Kasumi-1 (cell line): ENCODE measurements at places on chromosomes 6 and 20.

DNA sequence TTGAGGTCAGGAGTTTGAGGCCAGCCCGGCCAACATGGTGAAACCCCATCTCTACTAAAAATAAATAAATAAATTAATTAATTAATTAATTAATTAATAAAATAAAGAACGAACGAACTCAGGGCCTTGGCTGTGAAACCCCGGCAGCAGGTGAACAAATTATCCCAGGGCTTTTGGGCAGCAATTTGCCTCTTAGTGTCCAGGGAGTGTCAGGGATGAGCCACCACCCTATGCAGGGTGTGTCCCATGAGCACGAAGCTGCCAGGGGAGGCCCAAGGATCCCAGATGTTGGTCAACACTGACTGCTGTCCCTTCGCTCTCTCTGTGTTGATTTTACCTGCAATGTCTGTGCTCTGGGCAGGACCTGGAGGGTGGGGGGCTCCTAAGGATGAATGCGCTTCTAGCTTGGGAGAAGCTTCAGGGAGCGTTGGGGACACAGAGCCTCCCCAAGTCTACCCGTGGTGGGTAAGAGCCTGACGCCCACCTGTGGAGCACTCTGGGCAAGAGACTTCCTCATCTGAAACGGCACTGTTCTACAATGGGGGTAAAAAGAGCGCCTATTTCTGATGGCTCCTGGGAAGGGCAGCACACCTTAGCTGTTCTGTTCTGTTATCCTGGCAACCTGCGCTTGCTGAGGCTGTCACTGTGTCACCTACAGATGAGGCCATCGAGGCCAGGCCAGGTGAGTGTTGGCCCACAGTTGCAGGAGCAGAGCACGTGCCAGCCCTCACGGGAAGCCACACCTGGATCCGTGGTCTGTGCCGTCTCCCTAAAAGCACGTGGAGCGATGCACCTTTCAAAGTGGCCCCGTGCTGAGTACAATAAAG, 125.5 kb upstream of the CDH4 start:
- no peak for DNase-seq

GRCh38 chr20:47127999-47128398, 228.5 kb downstream of the ZMYND8 start:
- no peak for DNase-seq

DNA sequence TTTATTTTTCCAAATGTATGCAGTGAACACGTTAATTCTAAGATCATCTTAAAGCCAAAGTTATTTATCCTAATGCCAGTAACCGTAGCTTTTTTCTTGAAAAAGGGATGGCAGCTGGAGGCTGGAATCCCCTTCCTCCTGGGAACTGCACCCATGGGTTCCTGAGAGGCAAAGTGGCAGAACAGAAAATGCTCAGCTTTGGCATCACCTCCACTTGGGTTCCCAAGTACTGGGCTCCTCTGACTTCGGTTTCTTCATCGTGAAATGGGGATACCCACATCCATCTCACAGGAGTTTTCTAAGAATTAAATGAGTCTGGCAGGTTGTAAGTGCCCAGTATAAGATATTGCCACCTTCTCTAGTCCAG, 6.2 kb upstream of the DDX43 start:
- no peak for DNase-seq

GRCh38 chr6:112415366-112415765, 68.2 kb downstream of the RFPL4B start:
- DNase-seq: no peak

DNA sequence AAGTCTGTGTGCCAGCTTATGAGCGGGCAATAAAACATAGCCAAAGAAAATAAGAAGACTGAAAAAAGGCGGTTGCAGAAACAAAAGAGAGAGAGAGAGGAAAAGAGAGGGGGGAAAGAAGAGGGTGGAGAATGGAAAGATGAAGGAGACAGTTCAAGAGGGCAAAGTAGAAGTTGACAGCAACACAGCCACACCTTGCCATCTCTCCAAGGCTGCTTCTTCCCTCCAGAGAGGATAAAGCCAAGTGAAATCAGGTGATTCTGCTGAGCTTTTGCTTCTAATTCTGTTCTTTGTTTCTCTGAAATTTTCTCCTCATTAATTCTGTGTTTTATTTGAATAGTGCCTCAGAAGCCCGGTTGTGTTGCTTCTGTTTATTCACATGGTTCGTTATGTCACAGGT, 48.5 kb downstream of the PTPRK start:
- DNase-seq: no peak

- no peak for DNase-seq
These were observed 77.0 kb downstream of the SULF2 start for GRCh38 chr20:47708140-47708807.

DNA sequence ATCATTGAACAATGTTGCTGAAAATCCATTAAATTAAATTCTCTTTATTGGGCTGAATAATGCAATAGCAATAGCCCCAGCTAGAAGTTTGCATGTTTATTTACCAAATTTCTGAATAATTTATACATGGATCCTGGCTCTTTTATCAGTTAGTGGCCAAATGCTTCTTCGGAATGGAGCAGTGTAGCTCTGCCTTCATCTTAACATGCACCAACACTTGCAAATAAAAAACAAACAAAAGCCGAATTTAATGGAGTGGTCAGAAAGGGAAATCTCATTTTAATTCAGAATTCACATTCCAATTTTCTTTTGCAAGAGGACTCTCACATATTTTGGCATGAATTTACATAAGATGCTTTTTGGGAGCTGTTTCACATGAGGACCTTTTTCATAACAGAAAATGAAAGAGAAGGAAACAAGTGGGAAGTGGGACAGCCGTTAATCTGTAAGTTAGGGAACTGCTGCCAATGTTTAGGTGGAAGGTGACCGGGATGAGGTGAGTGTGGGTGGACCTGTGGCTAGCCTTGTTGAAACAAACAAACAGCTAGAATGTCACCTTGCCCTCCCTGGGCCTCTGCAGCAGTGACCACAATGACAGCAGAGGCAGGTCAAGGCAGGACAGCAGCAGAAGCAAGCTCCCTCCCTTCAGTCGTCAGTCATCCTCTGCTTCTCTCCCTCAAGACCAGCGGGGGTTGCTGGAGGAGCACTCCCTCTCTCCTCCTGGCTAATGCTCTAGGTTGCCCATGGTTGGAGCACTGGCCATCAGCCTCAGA, 73.2 kb downstream of the INSM1 start:
- DNase-seq: no peak

DNA sequence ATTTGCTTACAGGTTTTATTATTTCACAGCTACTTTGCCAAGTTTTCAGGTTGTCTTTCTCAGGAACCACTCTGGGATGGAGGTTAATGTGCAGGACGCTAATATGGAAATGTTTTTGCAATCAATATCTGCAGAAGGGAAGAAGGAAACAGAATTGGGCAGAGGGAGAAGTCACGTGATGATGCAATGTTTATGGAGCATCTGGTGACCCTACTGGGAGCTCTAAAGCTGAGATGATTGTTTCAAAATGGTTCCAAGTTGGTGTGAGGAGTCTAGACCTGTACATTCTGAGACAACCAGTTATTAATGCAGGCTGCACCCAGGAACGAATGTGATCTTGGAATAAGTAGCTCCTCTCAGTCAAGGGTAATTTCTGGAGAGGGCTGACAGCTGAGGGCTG, 905.4 kb upstream of the FLRT3 start:
- DNase-seq: no peak

GRCh38 chr6:32852844-32853540, 512 bp downstream of the TAP1 start:
- no peak for DNase-seq

- no peak for DNase-seq
These were observed 84.6 kb downstream of the MAFB start for GRCh38 chr20:40604416-40604815.
